ENCODE measurements at places on chromosomes 5 and 9.

GRCh38 chr5:147859962-147860640 lies 18.4 kb upstream of the SCGB3A2 start:
- no peak for DNase-seq

GRCh38 chr9:127089631-127090081 lies 32.8 kb downstream of the ANGPTL2 start:
- no peak for DNase-seq

DNA sequence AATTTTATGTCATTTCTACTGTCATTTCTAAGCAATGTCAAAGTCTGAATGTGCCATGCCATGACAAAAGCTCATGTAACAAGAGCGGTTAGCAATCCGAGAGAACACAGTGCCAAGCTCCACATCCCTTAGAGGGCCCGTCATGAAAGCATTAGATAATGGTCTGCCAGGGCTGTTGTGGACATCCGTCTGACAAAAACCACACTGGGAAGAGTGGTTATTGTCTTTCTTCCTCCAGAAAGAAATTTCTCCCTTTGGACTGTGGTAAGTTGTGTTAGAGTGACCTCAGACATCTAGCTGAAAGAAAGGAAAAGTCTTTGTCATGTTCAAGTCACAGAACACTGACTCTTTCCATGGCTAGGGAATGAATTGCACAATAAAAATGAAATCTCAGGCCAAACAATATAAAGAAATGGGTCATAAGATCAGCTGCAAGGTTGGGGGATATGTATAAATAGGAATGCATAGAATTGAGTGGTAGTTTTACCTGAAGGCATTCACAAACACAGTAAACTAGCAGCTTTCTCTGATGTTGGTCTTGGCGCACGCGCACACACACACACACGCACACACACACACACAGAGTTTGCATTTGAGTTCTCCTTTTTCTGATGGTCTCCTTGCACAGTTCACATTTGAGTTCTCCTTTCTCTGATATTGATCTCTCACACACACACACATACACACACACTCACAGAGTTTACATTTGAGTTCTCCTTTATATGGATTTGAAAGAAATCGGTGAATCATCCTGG lies 5.3 kb downstream of the SLC1A3 start:
- peak; percentile 6 for DNase-seq

DNA sequence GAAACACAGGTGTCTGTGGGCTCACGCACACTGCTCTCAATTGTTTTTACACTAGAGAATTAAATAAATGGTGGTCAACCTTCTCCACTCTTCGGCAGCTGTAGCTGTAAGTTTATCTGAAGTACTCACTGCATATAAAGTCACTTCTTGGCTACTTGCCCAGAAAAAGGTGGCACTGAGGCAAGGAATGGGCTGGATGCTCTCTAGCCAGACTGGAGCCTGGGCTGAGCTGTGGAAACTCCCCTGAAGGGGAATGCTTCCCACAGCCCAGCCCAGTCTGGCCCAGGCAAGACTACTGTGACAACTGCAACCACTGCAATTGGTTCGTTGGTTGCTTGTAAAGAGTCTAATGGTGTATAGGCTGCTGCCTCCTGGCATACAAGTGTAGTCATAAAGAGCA lies 4.5 kb downstream of the LEAP2 start:
- no peak for DNase-seq

DNA sequence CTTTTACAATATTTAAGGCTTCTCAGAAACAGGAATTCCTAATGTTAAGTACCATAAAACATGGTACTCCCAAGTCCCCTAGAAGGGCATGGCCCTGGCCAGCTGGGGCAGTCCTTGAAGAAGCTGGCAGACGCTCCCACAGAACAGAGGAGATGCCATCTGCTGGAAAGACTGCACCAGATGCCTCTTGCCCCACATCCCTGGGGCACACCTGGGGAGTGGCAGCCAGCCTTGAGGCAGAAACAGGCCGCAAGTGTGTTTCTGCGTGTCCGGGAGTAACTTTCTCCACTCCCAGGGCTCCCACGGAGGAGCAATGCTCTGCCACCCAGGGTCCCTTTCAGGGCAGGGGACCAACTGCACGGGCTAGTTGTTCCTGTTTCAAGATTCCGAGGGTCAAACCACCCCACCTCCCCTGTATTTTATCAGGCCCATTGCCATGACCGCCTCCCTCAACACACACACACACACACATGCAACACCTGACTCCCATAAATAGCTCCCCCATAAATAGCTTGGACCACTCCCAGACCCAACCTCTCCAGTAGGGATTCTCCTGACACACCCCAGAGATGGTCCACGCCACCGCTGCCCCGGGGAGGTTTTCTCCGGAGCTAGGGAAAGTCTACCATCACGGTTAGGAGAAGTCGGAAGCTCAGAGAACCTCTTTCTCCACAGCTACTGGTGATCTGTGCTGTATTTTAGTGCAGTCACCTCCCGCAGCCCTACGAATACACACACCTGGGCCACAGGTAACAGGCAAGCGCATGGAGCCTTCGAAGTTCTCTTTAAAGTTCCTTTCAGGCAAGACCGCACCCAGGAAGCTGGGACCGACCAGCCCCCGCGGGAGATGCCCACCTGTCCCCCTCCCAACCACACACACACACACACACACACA lies 1.5 kb downstream of the SPOCK1 start:
- DNase-seq: no peak

DNA sequence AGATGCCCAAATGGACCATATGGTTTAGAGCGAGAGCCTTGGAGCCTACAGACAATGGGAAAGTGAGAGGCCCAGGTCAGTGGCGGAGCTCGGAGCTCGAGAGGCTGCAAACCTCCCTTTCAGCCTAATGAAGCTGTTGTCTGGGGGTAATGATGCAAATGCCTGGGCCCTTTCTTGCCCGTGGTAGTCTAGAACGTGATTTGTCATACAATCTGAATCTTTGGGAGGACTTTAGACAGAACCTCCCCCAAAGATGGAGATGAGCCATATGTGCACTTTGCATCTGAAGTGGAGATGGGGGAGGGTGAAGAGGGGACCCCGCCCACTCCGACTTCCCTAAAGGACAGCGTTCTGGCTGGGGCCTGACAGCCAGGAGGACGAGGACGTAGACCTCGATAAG lies 10.3 kb upstream of the NEUROG1 start:
- DNase-seq: no peak

DNA sequence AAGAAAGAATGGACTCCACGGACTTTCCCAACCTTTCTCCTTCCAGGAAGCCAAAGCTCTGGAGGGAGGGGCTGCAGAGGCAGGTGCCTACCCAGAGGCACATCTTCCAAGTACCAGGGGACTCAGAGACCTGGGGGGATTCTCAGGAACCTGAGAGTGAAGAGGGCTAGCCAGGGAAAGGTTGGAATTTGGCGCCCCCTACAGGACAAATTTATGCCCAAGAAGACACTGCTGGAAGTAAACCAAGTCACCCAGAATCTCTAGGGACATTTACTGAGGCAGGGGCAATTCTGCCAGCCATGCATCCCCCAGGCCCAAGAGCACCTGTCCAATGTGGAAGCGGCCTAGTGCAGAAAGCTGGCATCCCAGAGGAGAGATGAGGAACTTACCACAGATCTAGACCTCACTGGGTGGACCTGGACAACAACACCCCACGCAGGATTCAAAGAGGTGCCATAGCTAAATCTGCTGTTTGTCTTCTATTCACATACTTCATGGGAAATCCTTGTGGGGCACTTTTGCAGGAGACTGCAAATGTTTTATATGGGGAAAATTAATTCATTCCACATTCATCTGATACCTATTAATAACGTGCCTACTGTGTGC lies 25.9 kb upstream of the IDNK start:
- DNase-seq: peak; percentile 34

GRCh38 chr5:174736331-174736721 lies 11.9 kb downstream of the MSX2 start:
- no peak for DNase-seq

DNA sequence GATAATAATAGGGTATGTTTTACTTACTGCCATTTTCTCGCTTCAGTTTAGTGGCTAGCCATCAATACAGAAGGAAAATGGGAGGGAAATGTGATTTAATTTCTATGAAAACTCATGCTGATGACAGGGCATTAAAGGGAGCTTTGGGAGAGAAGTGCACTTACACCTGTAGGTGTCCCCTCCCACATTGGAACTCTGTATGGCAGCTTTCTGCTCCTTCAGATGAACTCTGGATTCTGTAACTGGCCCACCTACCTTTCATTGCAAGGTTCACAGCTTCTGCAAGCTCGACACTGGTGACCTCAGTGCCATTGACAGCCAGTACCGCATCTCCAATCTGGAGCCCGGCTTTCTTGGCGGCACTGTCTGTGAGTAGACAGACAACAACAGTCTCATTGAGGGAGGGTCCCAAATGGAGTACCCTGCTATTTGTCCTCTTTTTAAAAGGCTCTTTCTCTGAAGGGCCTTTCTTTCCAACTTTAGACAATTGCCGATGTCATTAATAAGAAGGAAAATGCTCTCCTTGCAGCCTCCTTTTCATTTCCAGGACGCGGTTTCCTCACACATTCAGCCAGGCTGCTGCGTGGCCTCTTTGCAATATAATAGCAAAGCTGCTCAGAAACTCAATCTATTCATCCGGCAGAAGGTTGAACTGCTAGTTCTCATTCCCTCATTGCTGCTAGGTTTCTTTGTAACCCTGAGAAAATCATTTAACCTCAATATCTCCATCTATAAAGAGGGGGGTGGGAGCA lies 63.6 kb downstream of the NUDT12 start:
- no peak for DNase-seq

GRCh38 chr5:73274881-73275663 lies 102.1 kb downstream of the TMEM174 start:
- DNase-seq: no peak

All from CD4-positive, alpha-beta T cell treated with Interferon alpha-2 for 1 hour (primary cell).